GM20000 (cell line): ENCODE measurements at places on chromosomes 12 and 14.

GRCh38 chr12:129226005-129226404 is 372.7 kb downstream of the GLT1D1 start:
- DNase-seq = no peak

DNA sequence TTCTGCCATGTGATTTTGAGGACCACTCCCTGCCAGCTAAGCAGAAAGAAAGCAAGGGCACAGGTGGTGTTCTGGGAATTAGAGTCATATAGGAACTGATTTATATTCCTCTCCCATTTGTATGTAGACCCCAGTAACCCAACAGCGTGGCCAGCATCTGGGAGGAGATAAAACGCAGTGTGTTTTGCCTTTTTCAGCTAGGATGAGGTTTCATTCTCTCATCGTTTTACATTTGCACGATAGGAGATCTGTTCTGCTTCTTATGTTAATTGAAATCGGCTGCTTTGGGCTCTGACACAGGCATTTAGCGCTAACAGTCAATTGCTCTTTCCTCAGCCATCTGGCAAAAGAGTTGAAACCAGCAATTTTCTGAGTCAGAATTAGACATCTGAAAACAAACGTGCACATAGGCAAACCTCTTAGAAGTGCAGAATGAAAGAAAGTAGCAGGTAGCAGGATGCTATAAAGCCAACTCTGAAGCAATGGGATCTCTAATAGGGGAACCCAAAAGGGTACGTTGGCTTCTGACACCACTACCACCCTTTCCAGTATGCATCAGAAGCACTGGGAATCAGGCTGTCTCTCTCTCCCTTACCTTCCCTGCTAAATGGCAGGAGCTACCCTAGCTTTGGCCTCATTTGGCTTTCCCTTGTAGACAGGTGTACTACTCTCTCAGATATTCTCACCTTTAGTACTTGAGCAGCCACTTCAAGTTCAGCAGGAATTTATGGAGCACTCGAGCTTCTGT is 219.1 kb downstream of the PHLDA1 start:
- no peak for DNase-seq

GRCh38 chr14:31280871-31281220 is 73.3 kb upstream of the HECTD1 start:
- DNase-seq = no peak

- no peak for DNase-seq
Observed at GRCh38 chr12:5014269-5014668, 29.4 kb upstream of the KCNA5 start.

DNA sequence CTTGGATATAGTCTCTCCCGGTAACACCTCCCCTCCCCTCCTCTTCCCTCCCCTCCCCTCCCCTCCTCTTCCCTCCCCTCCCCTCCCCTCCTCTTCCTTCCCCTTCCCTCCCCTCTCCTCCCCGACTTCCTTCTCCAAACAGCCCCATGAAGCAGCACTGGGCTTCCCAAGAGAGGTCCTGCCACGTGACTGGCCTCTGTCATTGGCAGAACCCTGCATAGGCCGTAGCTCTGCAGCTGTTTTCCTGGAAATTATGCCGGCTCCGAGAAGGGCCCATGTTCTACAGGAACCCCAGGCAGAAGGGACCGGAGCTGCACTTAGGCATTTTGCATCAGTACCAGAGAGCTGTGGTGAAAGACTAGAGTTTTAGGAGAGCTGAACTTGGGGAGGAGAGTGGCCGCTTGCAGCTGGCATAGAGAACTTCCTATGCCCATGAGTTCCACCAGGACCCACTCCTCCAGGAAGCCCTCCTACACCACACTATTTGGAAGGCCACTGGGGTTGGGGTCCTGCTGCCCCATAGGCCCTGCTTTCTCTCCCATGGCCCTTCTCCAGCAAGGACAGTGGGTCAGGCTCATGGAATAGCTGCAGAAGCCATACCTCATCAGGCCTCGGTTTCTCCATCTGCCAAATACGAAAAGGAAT is 5.1 kb upstream of the TNFAIP2 start:
- no peak for DNase-seq
